ENCODE measurements at places on chromosomes 11 and 22.

DNA sequence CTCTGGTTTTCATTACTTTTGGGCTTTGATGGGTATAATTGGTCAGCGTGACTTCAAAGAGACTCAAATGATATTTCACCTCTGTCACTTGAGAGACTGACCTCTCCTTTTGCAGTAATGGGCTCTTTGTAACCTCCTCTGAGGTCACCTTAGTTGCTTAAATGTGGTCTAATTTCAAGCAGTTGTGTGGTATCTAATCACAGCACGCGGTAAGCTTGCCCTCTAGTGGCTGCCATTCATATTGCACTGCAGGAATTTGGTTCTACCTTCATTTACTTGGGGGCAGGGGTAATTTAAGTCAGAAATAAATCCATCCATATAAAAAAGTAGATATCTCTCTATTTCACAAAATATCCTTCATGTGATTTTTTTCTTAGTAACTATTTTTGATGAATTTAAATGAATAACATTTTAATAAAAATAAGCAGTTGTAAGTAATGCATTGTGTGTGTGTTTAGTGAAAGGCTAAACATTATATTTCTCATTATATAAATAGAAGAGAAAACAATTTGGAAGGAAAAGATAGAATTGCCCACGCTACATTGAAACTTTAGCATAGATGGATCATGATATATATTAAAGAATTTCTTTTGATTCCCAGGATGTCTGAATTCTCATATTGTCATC lies 55.0 kb upstream of the ANO3 start:
- peak; percentile 2 for DNase-seq

DNA sequence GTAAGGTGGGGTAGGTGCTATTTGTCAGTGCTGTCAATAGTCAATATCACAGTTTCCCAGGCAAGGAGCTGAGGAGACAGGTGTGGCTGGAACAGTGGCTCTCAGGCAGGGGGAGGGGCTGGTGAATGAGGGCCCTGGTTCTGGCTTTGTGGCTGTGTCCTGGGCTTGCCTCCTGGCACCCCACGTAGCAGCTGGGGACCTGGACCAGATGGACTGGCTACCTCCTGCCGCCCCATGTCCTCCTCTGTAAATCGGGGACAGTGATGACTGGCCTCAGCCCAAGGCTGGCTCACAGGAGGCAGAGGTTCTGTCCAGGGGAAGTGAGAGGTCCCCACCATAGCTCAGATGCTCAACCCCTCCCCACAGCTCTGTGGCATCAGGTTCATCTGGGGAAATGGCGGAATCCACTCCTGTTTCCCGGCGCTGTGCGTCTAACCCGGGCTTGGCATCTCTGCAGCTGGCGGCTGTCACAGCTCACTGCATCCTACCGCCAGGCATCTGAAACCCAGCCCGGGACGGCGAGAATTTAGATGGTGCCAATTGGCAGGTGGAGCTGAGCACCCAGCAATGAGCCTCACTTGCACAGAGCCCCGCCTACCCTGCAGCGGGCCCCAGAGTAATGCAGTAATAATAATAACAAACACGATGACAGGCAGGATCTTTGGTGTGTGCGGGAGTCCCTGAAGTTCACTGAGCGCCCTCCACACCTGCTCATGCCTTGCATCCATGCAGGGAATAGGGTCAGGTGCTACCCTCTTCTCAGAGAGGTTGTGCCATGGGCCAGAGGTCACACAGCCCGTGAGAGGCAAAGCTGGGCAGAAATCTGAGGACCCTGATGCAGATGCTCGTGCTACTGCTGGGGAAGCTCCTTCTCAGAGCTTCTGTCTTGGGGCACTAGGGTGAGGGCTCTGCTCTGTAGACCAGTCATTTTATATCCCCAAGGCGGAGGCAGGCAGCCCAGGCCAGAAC lies 27.8 kb upstream of the SHISAL1 start:
- no peak for DNase-seq

GRCh38 chr11:15166204-15166603 lies 51.5 kb downstream of the INSC start:
- DNase-seq, result no peak

GRCh38 chr22:27064386-27064785 lies 407.0 kb downstream of the MIAT start:
- DNase-seq, result no peak

DNA sequence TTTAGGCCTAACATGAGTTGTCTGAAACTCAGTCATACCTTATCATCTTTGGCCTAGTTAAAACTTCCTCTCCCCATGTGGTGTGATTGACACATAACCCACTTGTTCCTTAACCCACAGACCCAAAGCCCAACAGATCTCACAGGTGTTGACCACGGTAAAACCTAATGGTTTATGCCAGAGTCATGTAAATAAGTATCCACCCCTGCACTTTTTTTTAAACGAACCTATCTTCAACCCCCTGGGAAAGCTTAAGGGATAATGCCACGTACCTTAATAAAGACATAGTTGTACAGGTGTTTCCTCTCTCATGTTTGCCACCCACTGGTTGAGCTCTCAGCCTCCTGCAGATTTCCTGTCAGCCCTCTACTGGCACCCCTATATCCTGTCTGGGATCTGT lies 709.3 kb upstream of the CCDC179 start:
- no peak for DNase-seq

GRCh38 chr11:122319085-122319484 lies 203.1 kb upstream of the BLID start:
- no peak for DNase-seq

DNA sequence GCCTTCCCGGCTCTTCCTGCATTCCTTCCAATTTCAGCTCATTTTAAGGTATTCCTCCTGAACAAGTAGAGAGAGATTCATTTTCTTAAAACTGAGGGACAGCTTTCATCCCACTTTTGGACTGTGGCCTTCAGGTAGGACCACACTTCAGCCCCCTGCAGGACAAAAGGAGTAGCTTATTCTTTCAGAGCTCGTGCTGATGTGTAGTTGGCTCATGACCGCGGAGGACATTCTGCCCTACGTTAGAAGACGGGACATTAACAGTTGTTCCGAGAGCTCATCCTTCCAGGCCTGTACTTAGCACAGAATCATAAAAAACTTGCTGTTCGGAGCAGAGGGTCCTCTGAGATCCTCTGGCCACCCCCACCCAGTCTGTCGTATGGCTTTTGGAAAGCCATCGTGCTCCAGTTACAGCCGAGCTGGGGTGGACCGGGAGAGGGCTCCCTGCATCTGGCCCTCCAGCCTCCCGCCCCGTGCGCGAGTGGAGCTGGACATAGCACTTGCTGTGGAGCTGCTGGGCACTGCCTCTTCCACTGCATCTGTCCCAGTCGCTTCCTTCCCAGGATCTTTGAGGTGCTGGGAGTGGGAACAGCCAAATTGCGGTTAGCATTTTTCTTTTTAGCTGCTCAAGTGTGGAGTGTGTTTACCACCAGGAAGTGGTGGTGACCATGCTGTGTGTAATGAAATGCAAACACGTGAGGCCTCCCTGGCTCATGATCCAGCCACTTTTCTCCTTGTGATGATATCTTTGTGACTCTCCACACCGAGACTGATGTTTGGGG lies 250.3 kb downstream of the TBC1D22A start:
- DNase-seq, result no peak

DNA sequence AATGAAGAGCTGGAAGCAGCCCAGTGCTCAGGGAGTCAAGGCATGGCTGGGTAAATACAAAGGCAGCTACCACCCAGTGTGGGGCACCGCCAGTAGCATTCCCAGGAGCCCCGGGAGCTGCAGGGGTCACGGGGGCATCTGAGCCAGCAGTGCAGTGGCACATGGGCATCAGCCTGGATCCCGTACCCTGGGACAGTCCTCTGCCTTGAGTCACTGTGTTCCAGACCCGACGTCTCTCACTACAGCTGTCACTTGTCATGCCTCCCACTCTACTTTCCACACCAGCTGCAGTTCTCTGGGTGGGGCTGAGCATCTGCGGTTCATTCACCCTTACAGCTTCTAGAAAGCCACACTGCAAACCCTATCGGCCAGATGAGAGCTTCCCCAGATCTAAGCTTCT lies 29.6 kb downstream of the DHCR7 start:
- DNase-seq, result no peak

GRCh38 chr11:65793625-65794400 lies 7.0 kb downstream of the OVOL1 start:
- no peak for DNase-seq

GRCh38 chr22:17777005-17777716 lies 2.9 kb upstream of the BID start:
- DNase-seq, result peak; percentile 73

GRCh38 chr22:38862375-38863329 lies 9.4 kb downstream of the CBX6 start:
- DNase-seq, result no peak

DNA sequence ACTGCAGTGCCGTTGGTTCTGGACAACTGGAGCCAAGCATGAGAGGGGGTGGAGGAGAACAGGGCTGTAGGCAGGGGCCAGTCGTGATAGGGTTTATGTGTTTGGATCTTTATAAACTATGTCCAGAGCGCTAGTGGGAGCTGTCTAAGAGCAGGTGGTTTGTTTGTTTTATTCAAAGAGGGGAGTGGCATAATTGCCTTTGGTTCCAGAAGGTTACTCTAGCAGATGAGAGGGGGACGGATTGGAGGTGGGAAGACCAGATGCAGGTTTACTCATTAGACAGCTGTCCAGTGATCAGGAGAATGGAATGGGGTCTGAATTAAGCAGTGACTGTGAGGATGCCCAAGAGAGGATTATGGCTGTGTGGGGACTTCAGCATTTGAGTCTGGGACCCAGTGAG lies 109.3 kb upstream of the TBCEL start:
- DNase-seq, result no peak

GRCh38 chr11:61585115-61585514 lies 4.2 kb upstream of the SYT7 start:
- DNase-seq, result no peak

- DNase-seq, result no peak
Measured at GRCh38 chr11:37352485-37352884, 754.4 kb upstream of the RAG2 start.

- DNase-seq, result no peak
Measured at GRCh38 chr11:57207168-57207567, 25.4 kb downstream of the LRRC55 start.

GRCh38 chr11:80694385-80694784 lies 1253.6 kb upstream of the TENM4 start:
- no peak for DNase-seq

GRCh38 chr11:76797341-76798201 lies 14.4 kb downstream of the TSKU start:
- no peak for DNase-seq

- DNase-seq, result no peak
Measured at GRCh38 chr11:22130462-22131053, 62.3 kb upstream of the ANO5 start.

DNA sequence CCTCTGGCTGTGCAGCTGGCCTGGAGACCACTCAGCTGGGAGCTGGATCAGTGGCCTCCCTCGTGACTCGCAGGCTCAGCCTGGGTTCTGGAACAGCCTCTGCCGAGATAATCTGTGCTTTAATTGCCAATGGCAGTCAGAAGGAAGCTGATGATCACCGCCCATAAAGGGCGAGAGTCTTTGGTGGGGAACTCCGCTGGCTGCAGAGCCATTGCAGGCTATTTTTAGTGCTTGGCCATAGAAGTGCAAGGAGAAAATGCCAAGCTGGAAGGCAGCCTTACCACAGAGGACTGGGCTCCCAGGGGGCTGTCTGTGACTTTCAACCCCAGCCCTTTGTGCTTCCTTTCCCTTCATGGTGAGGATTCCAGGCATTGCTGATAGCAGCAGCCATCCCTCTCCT lies 62.2 kb upstream of the TENM4 start:
- DNase-seq, result no peak
